ENCODE measurements at places on chromosomes 7 and 10. TPM values are rescaled to one million over a fixed set of nuclear protein-coding genes. Genes with fewer than 3 reads are reported as not detected.

GRCh38 chr10:6406220-6407033 lies 173.6 kb downstream of the PRKCQ start:
- no peak for DNase-seq

- DNase-seq = no peak
Observed at GRCh38 chr10:71278691-71279588, 40.1 kb upstream of the SLC29A3 start.

DNA sequence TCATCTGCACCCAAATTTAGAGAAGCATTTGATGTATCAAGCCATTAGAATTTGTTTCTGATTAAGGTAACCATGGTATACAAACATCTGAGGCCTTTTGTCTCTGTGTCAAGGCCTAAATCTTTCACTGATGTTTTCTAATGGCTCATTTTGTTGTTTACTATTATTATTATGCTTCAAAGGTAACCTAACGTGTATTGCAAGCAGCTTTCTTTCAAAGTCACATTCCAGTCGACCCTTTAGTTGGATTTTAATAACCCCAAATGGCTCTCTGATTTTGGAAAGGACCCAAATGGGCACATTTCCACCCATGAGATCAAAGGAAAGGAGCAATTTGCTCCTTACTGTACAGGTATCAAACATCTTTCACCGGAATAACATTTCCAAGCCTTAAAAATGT lies 46.7 kb upstream of the WNT16 start:
- no peak for DNase-seq

GRCh38 chr7:119944601-119944972 lies 328.4 kb upstream of the KCND2 start:
- DNase-seq = no peak

GRCh38 chr7:77697535-77697831 lies 1.2 kb downstream of the RSBN1L start:
- DNase-seq = no peak

GRCh38 chr7:5200561-5201235 lies 10.7 kb downstream of the WIPI2 start:
- no peak for DNase-seq

GRCh38 chr10:11178606-11179515 lies 161.2 kb downstream of the CELF2 start:
- DNase-seq = peak; percentile 27

GRCh38 chr10:77629775-77630506 lies 7.7 kb downstream of the KCNMA1 start:
- DNase-seq = no peak

DNA sequence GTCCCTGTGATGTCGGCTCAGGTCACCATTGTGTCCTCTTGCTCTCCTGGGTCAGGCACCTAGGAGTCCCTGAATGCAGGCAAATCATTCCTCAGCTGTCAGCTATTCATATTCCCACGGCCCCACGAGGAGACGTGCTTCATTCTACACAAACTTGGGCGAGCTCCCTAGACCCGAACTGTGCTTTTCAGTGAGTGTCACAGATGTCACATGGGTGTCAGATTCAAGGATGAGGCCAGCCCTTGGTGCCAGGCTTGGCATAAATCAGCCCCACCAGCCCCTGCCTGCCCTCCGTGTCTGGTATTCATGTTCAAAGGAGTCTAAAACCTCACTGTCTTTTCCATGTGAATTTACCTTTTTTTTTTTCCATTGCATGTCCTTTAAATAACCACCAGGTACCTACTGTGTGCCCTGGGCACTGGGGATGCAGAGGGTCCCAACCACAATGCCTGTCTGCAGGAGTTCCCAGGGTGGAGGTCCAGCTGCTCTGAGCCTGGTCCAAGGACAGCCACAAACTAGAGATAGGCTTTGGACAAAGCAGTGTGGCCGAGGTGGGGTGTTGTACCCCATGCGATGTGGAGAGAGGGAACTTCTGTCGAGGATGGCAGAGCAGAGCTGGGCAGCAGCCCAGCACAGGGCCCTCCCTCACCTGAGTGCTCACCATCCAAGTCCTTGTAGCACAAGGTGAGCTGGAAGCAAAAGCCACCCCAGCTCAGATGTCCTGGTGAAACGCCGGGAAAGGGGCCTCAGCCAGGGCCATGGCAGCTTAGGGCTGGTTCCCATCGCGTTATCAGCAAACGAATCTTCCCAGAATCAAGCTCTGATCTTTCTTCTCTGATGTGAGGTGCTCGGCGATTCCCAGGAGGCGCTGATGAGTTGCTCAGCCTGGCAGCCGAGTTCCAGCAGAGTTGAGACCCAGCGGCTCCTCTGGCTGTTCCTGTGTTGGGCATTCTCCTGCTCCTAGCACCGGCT lies 611.9 kb downstream of the PTPRN2 start:
- DNase-seq = no peak

DNA sequence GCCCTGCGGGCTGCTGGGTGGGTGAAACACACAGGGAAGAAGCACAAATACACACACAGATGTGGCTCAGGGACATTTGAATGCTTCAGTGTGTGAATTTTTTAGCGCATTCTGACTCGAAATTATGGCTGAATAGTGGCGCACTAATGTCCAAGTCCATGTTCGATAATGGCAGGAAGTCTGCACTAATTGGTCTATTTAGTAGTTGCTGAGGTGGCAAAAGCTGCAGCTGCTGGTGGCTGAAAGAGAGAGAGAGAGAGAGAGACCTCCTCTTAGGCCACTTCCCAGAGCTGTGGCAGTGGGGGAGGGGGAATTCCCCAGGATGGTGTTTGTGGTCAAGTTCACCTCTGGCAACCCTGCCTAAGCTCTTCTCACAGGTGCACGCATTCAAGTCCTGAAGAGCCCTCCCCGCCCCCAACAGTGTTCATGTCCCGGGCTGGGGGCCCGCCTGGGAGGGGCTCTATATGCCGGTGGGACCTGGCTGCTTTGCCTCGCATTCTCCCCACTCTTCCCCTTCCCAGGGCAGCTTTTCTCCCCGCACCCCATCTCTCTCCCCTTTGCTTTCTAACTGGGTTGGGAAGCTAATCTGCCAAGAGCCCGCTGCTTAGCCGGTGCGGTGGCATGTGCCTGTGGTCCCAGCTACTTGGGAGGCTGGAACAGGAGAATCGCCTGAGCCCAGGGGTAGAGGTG lies 6.0 kb upstream of the MNX1 start:
- no peak for DNase-seq

- no peak for DNase-seq
Observed at GRCh38 chr10:30192846-30193608, 133.6 kb upstream of the JCAD start.

- no peak for DNase-seq
Observed at GRCh38 chr7:98216941-98217622, 5.8 kb downstream of the BHLHA15 start.

DNA sequence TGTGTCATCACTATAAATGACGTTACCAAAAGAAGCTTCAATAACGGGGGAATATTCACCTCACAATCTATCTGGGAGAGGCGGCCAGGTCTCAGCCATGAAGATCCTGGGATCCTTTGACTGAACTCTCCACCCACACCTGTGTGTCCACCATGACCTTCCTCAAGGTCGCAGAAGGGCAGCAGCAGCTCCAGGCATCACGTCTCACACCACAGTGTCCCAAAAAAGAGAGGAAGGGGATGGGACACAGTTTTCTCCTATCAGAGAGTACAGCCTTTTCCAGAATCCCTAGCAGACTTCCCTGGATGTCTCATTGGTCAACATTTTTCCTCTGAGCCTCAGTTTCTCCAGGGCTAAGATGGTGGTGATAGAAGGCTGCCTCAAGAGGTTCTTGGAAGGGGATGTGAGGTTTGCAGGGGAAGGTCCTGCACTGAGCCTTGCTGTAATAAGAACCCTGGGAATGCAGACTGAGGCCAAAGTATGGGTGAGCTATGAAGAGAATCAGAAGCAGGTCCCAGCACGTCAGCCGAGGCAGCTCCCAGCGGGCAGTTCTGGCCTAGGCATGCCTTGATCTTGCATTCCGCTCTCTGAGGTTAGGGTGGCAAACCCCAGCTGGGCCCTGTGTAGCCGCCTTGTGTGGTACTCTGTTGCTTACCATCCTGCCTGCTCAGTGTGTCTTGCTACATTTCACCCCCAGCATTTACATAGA lies 63.8 kb downstream of the COL26A1 start:
- DNase-seq = no peak

- peak; percentile 90 for DNase-seq
Observed at GRCh38 chr10:79399223-79399831, 46.1 kb downstream of the ZCCHC24 start.

DNA sequence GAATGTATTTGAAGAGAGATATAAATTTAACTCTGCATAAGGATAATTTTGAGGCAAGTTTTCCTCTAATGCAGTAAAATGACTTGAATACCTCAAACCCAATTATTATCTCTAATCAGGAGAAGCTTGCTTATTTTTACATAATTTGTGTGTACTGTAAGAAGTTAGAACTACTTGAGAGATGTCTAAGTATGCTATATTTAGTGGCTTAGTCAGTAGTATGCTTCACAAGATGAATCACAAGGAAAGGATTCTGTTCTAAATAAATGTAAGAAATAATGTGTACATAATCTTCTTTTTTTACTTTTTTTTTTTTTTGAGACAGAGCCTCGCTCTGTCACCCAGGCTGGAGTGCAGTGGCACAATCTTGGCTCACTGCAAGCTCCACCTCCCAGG lies 13.7 kb downstream of the PHTF2 start:
- no peak for DNase-seq

GRCh38 chr10:123117644-123118417 lies 17.9 kb upstream of the HMX3 start:
- no peak for DNase-seq

DNA sequence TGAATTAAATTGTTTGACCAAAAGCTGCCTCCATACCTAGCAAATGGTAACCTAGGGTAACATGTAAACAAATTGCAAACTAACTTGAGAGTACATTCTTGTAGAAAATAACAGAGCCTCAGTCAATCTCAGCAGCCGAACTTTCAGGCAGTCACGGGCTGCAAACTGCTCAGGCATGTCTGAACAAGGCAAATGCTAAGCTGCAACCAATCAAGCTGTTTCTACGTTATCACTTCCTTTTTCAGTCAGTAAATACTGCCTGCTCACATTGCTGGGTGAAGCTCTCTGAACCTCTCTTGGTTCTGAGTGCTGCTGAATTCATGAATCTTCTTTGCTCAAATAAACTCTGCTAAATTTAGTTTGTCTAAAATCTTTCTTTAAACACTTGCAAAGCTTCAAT lies 1212.4 kb downstream of the SORCS1 start:
- no peak for DNase-seq

- peak; percentile 2 for DNase-seq
Observed at GRCh38 chr7:28246921-28247461, 66.4 kb upstream of the JAZF1 start.

GRCh38 chr7:23714579-23714978 lies 4.6 kb downstream of the STK31 start:
- DNase-seq = no peak

The GBX1 gene
- not detected for polyA plus RNA-seq

The TMEM176A gene
- polyA plus RNA-seq = 6.8 TPM

The ANKRD61 gene
- polyA plus RNA-seq = 2.5 TPM

The ENTPD7 gene
- polyA plus RNA-seq = 14.5 TPM

The CPN1 gene
- polyA plus RNA-seq = not detected

The CACNB2 gene
- polyA plus RNA-seq = 9.5 TPM

The SLC18A2 gene
- polyA plus RNA-seq = 0.25 TPM

The FOXP2 gene
- polyA plus RNA-seq = 28.5 TPM

The ZNF862 gene
- 25.3 TPM for polyA plus RNA-seq

The ZNF786 gene
- 6.6 TPM for polyA plus RNA-seq
